ENCODE measurements at places on chromosomes 2 and 18.

GRCh38 chr2:181300600-181301291 is 156.4 kb upstream of the ITGA4 start:
- DNase-seq, result peak; percentile 46

DNA sequence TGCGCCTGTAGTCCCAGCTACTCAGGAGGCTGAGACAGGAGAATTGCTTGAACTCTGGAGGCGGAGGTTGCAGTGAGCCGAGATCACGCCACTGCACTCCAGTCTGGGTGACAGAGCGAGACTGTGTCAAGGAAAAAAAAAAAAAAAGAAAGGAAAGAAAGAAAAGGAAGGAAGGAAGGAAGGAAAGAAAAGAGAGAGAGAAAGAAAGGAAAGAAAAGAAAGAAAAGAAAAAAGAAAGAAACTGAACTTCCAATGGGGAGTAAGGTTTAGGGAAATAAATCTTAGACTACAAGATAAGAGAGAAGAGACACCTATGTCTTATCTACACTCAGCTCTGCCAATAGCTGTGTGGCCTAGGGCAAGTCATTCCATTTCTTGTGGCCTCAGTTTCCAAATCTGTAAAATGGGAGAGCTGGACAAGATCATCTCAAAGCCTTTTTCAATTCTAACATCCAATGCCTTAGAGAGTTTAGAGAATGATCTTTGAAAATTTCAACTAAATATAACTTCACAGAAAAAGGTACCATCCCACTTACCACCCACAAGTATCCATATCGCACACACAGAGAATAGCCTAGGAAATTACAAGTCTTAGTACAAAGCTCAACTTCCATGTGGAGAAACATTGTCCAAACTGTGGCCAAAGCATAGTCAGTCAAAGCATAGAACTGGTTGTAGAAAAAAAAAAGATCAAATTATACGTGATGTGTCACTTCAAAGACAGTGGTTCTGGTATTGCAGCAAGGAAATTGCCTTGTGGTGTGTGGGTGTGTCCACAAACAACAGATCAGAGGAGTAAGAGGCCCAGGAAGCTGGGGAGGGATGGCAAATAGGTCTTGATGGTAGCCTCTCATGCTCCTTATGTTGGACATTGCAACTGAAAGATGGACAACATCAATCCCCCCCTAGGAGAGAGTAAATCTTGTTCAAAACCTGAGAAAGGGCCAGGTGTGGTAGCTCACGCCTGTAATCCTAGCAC is 42.4 kb downstream of the SLC14A2 start:
- peak; percentile 14 for DNase-seq

GRCh38 chr2:159553727-159554126 is 62.6 kb downstream of the BAZ2B start:
- DNase-seq, result no peak

- no peak for DNase-seq
Measured at GRCh38 chr18:62369129-62369644, 44.1 kb downstream of the TNFRSF11A start.

GRCh38 chr2:198347349-198347748 is 543.0 kb downstream of the PLCL1 start:
- no peak for DNase-seq

- peak; percentile 59 for DNase-seq
Measured at GRCh38 chr2:84970868-84971509, at the start of gene KCMF1. KCMF1 (plus strand) TSS chr2:84971161; CDS start chr2:84971452, 291 bp downstream.

DNA sequence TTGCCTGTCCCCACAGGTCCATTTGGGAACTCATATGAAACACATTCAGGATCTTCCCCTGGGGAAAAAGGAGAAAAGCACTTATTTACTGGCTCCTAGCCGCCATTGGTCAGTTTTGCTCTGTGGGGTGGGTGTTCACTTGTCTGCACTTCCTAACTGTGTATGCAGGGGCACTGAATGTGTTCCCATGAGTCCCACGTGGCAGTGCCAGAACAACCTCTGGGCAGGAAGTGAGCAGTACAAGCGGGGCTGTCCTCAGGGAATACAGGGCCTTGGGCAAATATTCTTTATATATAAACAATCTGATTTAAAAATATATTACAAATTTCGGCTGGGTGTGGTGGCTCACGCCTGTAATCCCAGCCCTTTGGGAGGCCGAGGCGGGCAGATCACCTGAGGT is 21.8 kb upstream of the CTIF start:
- no peak for DNase-seq

DNA sequence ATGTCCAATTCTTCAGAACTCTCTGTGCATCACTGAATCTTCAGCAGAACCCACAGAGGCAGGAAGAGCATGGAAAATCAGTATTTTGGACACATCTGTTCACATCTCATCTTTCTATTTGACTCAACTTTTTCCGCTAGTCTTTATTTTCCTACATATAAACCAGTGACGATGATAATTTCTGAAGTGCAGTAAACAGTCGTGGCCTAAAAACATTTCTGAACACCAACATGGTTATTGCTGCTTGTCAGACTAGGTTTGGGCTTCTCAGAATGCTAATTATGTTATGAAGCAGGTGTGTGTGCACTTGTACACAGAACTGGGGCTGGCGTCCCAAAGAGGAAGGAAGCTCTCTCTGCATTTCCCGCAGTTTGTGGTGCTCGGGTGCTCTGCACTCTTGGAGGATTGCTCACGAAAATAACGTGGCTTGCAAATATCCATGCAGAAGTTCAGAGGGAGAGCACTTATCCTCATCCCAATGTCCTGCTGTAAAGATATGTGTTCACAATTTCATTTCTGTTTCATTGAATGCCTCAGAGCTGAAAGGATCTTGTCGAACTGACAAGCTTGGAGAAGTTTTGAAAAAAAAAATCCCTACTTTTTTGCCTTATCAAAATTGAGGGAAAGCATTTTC is 50.8 kb downstream of the EDAR start:
- DNase-seq, result no peak

DNA sequence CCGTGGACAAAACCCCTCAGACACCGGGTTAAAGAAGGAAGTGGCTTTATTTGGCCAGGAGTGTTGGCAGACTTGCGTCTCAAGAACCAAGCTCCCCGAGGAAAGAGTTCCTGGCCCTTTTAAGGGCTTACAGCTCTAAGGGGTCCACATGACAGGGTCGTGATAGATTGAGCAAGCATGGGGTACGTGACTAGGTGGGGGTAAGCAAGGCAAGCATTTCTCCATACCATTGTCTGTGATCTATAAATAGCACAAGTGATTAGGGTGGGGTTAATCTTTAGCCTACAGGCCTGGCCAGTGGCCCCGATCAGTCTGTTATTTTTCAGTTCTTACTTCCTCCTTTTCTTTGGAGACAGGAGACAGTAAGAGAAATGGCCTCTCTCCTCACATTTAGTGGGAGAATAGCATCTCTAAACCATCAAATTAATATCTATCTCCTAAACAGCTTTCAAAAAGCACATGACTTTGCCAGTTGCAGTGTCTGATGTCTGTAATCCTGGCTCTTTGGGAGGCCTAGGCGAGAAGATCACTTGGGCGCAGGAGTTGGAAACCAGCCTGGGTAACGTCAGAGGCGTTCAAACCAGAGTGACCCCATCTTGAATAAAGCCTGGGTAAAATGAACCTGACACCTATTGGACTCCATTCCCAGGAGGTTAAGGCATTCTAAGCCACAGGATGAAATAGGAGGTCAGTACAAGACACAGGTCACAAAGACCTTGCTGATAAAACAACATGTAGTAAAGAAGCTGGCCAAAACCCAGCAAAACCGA is 18.3 kb upstream of the CNOT11 start:
- DNase-seq, result no peak

GRCh38 chr2:108910011-108910431 is 79.0 kb downstream of the EDAR start:
- no peak for DNase-seq

- DNase-seq, result no peak
Measured at GRCh38 chr2:48674933-48675332, 57.3 kb downstream of the GTF2A1L start.

DNA sequence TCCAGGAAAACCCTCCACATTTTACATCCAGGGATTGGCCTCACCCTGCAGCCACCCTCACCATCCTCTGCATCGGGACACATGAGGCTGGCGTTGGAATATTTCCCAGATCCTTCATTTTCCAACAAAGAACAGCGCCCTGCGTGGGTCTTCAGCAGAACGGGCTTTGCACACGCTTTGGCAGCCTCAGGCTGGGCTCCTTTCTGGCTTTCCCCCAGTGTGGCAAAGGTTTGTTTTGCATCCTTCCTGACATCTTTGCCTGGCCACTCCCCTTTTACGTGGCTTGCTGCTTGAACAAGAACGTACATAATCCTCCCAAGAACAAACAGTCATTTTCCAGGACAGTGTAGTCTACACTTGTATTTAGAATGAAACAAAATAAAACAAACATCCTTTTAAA is 25.6 kb upstream of the GREB1 start:
- DNase-seq, result no peak

DNA sequence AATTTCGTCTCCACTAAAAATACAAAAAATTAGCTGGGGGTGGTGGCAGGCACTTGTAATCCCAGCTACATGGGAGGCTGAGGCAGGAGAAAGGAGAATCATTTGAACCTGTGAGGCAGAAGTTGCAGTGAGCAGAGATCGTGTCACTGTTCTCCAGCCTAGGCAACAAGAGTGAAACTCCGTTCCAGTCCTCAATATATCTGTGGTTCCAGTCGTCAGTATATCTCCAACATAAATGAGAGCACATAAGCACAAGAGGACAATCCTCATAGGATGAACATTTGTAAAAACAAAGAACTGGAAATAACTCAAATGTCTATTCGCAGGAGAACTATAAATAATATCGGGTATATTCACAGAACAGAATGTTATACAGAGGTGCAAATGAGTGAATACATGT is 13.1 kb upstream of the PLEK start:
- DNase-seq, result no peak

GRCh38 chr18:47151439-47151838 is 1.1 kb upstream of the HDHD2 start:
- no peak for DNase-seq

- DNase-seq, result peak; percentile 37
Measured at GRCh38 chr2:96344011-96344410, 8.4 kb downstream of the NCAPH start.

- DNase-seq, result no peak
Measured at GRCh38 chr2:231549446-231550239, 19.4 kb upstream of the NMUR1 start.

GRCh38 chr2:2234398-2235195 is 96.5 kb downstream of the MYT1L start:
- no peak for DNase-seq

DNA sequence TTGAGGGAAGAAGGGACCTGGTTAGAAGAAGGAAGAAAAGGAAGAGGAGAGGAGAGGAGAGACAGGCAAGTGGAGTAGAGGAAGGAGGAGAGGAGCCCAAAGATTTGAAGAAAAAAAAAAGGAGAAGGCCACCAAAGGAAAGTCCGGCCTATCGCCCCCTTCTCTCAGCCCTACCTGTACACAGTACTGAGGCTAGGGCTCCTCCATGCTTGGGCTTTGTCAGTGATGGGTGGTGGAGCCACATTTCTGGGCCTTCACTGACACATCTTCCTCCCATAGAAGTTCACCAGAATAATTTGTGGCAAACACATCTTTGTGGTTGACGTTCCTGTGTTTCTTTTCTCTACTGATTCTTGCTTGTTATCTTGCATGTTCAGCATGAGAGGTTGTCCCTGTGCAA is 125.4 kb downstream of the DTNA start:
- no peak for DNase-seq

DNA sequence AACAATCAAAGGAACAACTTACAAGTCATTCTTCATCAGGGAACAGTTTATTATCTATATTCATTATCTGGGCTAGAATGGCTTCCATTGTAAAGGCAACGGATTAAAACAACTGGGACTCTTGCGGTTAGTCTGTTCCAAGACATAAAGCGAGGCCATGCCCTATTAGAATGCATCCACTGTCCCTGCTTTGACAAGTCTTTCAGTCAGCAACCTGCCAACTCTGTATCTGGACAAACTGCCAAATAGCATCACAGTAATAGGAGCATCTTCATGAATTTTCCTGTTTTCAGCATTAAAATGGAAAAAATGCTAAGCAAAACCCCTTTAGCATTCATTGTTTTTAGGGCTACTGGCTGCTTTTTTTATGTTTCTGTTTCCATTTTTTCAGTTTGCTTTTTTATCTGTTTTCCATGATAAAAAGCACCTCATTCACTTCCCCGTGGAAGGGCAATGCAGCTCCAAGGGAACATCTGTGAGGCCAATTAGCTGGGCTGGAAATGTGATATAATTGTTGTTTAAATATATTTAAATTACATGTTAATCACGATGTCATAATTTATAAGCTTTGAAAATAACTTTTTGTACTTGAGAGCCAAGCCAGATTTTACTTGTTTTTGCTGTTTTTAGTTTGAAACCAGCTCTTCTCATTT is 834.3 kb downstream of the CPS1 start:
- DNase-seq, result no peak

GRCh38 chr2:233492751-233493150 is 73.8 kb downstream of the USP40 start:
- DNase-seq, result no peak

DNA sequence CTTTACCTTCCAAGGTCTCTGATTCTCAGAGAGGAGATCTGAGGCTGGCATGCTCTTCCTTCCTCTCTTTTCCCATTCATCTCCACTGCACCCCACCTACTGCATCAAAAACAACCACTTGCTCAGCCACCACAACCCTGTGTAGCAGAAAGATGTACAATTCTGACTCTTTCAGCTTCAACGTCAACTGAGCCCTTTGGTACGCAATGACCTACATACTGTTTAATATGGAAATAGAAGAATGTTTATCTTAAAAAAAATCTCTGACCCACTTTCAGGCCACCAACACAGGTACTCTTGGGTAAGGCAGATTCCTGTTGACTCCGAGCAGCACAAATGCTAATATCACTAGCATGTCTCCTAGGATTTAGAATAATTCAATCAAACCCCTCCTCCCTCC is 76.2 kb upstream of the AFF3 start:
- no peak for DNase-seq

DNA sequence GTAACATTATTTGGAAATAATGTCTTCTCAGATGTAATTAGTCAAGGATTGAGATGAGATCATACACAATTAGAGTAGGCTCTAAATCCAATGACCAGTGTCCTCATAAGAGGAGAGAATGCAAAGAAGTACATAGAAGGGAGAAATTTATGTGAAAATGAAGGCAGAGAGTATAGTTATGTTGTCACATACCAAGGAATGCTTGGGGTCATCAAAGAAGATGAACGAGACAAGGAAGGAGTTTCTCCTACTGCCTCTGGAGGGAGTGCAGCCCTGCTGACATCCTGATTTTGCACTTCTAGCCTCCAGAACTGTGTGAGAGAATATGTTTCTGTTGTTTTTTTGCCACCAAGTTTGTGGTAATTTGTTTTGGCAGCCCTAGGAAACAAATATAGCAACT is 100.1 kb downstream of the GALNT13 start:
- no peak for DNase-seq

DNA sequence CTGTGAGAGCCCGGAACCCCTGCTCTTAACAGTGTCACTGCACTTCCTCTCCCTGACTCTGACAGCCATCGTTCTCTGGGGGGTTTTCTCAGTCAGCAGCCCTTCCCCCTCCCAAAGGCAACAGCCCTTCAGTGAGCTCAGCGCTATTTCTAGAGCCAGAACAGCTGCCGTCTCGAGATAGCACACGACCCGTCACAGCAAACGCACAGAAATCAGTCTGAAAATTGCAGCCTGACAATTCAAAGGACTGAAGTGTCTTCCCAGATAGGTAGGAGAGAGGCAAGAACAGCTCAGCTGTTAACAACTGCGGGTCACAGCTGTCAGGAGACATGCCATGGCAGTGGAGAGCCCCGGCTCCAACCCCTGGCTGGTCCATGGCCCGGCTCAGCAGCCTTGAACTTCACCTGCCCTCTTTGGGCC is 45.4 kb downstream of the ST8SIA5 start:
- no peak for DNase-seq

- DNase-seq, result no peak
Measured at GRCh38 chr2:174607989-174608865, 10.6 kb upstream of the WIPF1 start.

GRCh38 chr18:26869640-26870039 is 4.1 kb upstream of the AQP4 start:
- DNase-seq, result no peak
